ENCODE measurements at places on chromosomes 2 and 18. TPM values are rescaled to one million over a fixed set of nuclear protein-coding genes. Genes with fewer than 3 reads are reported as not detected.

DNA sequence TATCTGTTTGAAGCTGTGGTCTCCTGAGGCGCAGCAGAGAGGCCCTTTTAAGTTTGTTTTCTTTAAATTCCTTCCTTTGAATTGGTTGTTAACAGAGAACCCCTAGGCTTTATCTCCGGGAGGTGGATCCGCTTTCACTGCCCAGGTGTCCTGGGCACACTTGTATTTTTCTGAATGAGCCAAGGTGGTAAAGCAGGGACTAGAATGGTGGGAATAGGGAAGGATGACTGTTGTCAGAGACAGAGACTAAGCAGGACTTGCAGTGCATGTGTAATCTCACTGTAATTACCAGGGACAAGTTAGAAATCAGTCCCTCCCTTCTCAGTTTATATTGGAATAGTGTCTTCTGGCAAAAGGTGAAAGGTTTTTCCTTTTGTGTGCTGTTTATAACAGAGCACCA lies 72.8 kb downstream of the PHLPP1 start:
- H3K27me3 ChIP-seq: no peaks in the 10 kb centered on the region
- no peaks in the 10 kb centered on the region for H3K36me3 ChIP-seq
- H3K4me1 ChIP-seq: no peaks in the 10 kb centered on the region
- no peak overlapping the region for H3K27ac ChIP-seq
- no peak for DNase-seq

DNA sequence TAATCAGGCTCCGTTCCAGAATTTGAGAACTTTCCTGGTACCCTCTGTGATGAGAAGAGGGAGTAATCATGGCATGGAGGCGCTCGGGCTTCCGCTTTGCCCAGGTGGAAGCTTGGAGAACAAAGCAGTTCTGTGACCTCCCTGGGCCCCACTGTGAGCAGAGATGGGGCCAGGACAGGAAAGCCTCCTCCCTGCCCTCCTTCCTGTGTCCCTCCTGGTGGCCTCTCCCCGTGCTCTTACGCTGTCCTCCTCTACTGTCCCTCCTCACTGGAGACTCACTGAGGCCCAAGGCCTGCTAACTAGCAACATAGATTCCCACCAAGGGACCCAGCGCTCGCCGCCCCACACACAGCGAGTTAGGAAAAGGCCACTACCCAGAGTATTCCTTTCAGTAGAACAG lies 119.8 kb downstream of the MAPK4 start:
- H3K36me3 ChIP-seq: no peaks in the 10 kb centered on the region
- H3K27ac ChIP-seq: no peak overlapping the region
- no peaks in the 10 kb centered on the region for H3K4me1 ChIP-seq
- H3K4me3 ChIP-seq: no peak overlapping the region
- no peak for DNase-seq
- H3K27me3 ChIP-seq: no peaks in the 10 kb centered on the region

GRCh38 chr2:48714245-48714644 lies 41.3 kb downstream of the LHCGR start:
- H3K27ac ChIP-seq: no peak overlapping the region
- no peaks in the 10 kb centered on the region for H3K27me3 ChIP-seq
- peaks cover 4% of the 10 kb centered on the region for H3K4me1 ChIP-seq
- no peak for DNase-seq

DNA sequence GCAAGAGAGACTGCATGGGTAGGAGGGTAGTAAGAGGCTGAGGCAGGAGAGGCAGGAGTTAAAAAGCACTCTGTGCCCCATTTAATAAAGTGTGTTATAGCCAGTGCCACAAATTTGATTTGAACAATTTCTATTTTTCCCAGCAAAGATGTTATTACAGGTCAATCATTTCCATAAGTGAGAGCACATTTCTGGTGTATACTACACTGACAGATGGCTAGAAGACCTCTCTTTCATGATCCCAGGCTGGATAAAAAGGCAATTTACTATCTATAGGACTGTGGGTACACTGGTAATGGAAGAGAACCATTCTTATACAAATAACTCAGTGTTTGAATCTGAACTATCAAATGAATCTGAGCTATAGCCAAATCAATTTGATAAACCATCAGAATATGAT lies 176.2 kb downstream of the FSHR start:
- H3K27ac ChIP-seq: no peak overlapping the region
- no peaks in the 10 kb centered on the region for H3K4me1 ChIP-seq
- H3K36me3 ChIP-seq: no peaks in the 10 kb centered on the region
- H3K27me3 ChIP-seq: no peaks in the 10 kb centered on the region
- no peak overlapping the region for H3K4me3 ChIP-seq

The CFC1 gene
- 0.44 TPM for total RNA-seq

Data from colonic mucosa (tissue), 4 donors.